T-cell (primary cell): ENCODE measurements at places on chromosomes 6 and 20. TPM values are rescaled to one million over a fixed set of nuclear protein-coding genes. Genes with fewer than 3 reads are reported as not detected.

COL19A1 gene
- total RNA-seq = 2.3 TPM

MOXD1 gene
- total RNA-seq = 0.53 TPM

GRCh38 chr20:23540624-23541023 is 27.7 kb downstream of the CST9L start:
- no peak for DNase-seq

DNA sequence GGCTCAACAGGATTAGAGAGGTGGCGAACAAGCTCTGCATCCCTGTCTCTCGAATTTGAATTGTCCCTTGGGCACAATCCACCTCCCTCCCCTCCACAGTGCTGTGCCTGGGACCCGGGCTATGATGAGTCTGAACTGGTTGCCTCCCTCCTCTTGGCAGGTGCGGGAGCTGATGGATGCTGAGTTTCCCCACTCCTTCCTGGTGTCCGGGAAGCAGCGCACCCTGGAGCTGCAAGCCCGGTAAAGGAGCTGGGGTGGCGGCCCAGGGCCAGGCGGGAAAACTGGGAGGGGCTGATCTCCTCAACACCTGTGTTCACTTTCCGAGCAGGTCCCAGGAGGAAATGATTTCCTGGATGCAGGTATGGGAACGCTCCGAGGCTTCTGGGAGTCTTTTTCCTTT is 14.9 kb downstream of the FGD2 start:
- no peak for DNase-seq
